Peyer's patch (tissue), 4 donors: ENCODE measurements at places on chromosomes 1 and 21.

DNA sequence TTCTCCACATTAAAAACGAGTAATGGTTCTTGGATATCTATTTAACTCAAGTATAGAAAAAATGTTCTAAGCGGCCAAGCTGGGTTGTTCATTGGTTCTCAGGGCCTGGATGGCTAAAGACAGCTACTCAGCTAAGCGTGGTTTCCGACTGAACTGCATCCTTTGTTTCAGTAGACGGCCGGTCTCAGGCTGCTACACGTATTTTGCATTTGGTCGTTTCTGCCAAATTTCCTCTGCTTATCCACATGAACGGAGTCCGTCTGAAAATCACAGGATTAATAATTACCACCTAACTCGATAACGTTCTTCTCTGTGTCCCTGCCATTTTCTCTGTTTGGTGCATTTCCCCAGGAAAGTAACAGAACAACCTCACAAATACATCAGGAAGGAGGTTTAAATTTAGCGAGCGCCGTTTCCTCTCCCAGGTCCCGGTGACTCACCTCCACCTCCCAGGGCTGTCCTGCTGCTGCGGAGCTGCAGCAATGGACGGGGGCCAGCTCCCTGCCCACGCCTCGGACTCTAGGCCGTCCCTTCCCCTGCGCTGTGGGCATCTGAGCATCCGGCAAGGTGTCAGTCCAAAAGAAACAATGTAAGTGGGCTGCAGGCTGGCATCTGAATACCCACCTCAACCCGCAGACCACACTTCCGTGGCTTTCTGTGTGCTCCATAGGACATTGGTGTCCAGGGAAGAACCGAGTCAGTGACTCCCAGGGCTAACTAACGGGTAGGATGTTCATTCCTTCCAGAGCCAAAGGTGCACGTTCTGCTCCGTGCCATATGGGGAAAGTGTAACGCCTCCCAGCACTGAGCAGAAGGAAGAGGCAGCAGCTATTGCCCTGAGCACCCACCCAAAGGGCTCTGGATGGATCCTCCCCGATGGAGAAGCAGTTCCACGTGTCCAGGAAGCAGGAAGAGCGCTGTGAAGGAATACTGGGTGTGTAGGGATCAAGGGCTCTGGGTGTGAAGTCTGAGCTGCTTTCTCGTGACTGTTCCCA, 4.1 kb upstream of the GABRD start:
- DNase-seq: no peak

DNA sequence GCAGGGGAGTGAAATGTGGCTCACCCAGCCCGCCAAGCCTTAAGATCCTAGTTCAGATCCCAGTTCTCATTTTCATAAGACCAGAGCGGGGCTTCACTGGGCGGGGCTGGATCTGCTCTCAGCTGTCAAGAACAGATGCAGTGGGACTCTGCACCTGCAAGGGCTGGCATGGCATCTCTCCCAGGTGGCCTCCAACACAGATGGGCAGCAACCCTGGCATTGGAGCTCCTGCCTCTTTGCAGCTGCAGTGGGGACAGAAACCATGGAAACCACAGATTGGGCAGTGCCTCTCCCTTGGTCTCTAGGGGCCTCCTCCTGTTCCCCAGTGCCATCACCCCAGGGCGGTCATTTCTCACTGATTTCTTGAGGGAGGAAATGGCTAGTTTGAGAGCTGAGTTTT, 267.7 kb downstream of the PRDM2 start:
- no peak for DNase-seq

- no peak for DNase-seq
Observed at GRCh38 chr1:206674745-206675175, 9.9 kb upstream of the MAPKAPK2 start.

DNA sequence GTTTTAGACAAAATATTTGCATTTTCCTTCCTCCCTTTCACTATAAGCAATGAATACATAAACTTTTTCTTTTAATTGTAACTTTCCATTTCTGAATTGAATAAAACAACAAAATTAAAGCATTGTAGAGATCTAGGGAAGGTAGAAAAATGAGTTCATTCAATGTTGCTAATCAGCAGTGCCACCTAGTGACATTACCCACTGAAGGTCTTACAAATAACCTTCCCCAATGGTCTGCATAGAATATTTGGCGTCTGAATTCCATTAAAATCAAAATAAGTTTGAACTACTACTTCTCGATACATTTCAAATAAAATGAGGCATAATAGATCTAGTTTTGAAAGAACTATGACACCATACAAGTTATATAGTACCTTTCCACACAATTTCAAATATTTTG, 19.6 kb downstream of the FH start:
- DNase-seq: no peak
